ENCODE measurements at places on chromosomes 1 and 21.

DNA sequence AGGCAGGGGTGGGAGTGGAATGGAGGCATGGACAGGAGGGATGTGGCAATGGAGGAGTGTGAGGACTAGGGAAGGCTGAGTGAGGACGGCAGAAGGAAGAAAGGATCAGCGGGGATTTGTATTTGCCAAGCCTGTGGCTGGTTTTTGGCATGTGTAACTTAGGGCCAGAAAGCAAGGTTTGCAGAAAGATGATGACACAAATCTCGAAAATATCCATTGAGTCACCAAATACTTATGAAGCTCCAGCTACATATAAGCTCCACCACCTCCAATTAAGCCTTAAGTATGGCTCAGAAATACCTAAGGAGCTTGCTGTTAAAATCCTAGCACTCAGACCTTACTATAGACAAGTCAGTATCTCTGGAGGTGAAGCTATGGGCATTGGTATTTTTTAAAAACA is 90.1 kb downstream of the OMA1 start:
- no peak for DNase-seq

- no peak for DNase-seq
Measured at GRCh38 chr1:9297831-9298230, 5.1 kb downstream of the SPSB1 start.

DNA sequence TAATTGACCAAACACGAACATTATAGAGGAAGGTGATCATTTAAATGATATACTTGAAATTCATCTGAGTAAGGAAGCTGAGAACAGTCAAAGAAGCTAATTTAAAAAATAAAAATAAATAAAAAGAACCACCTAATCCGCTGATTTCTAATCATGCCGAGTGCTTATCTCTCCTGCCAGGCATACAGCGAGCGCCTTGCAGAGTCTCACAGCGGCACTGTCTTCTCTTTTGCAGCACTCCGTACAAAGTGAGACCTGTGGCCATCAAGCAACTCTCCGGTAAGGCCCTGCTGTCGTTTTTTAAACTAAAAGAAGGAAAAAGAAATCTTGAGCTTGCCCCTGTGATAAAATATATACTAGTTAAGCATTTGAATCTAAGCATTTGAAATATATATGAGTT is 45.3 kb downstream of the PDE9A start:
- DNase-seq = no peak

DNA sequence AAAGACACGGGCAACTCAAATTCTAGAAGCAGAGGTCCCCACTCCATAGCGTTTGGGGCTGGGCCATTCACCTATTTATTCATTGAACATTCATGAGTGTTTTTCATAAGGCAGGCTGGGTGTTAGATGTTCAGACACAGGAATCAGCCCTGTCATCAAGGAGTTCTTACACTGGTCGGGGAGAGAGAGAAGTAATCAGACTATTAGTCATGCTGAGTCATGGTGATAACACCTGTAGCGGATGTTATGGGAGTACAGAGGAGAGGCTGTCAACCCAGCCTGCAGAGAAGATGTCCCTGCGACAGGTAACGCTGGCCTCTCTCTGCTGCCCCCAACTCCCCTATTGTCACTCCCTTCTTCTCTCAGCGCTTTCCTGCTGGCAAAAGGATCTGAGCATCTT is 17.2 kb downstream of the LY9 start:
- no peak for DNase-seq

DNA sequence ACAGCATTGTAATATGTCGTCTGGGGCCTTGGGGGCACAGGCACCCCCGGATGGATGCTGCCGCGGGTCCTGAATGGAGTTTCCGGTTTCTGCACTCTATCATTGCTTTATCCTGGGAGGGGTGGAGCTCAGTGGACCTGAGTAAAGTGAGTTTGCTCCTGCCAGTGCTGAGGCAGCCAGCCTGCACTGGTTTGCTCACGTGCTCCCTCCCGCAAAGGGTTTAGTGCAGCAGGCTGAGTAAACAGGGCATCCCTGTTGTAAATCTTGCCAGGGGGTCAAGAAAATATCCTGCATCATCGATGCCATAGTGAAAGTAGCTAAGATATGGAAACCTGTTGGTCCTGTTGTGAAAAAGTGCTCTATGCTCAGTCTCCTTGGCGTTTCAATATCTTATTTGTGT is 85.6 kb upstream of the BRINP3 start:
- DNase-seq = no peak

DNA sequence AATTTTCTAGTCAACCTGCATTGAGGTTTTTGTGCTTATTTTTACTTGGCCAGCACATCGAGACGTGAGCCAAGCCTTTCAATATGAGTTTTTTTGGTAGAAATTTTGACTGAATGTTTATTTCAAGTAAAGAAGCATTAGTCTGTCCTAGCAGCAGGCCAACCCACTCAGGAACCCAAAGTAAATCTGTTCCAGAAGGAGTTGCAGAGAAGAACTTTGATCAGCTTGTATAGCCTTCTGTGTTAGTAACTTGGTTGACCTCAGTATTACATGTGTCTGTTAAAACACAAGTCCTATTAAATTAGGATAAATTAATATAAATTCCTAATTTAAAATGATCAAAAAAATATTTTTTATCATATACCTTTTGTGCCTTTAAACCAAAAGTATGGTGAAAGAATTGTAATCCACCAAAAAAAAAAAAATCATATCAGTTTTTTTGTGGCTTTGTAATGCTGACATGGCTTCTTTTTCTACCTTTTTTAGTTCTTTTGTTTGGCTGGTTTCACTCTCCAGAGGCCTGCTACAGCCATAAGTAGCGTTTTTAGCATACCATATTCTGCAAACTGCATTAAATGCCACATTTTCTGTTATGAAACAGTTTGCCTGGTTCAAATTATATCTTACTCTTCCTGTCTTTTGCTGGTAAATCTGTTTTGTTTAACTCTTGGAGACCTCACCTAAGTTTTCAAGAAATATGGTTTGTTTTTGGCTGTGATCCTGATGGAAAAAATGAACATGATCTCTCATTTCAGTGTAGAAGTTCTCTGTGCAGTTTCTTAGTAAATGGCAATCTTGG is 39.5 kb downstream of the ATF6 start:
- no peak for DNase-seq

GRCh38 chr1:28122183-28122582 is 33.8 kb upstream of the EYA3 start:
- DNase-seq = no peak

DNA sequence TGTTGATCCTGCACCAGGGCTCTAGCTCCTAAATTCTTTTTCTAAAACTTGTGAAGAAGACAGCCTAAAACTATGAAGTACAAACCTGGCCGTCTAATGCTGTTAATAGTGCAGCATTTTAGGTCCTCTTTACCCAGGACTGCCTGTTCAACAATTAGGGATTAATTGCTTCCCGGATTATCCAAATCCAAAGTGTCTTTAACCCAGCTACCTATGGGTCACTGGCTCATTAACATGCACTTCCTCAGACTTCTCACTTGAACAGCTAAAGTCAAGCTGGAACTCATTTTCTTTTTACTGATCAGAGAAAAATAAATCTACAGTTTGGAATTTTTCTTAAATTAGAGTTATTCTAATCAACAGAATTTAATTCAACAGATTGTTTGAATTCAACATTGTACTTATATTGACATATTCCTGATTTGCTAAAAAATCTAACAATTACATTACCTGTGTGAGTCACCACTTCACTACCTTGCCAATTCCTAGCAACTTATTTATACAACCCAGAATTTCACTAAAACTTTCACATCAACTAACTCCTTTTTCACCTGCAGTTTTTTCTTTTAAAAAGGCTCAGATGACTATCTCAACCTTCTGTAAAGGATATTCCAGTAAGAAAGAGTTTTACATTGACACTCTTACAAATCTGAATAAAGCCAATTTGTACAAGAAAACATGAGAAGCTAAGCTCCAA is 3.3 kb downstream of the HNRNPU start:
- no peak for DNase-seq

DNA sequence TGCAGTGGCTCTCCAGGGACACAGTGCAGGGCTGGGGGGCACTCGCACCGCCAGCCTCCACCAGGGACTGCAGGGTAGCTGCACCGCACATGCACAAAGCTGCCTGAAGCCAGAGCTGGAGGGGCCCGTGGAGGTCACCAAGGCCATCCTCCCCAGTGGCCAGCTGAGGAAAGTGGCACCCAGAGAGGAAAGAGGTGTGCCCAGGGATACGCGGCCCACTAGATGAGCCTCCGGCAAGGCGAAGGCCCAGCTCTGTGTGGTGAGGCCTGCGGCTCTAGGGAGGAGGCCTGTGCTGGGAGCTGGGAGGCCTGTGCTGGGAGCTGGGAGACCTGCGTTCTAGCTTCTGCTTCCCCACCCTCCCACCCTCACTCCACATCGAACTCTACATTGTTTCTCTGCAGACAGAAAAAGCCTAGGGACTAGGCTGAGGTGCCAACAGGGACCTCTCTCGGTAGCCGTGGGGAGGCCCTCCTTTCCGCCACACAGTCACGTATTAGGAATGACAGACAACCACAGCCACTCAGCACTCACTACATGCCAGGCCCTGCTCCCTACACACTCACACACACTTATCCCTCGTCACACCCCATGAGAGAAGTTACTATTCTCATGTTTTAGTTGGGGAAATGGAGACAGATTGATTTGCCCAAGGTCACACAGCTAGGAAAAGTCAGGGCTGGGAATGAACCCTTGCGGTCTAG is 921 bp upstream of the ASCL5 start:
- DNase-seq = no peak

- DNase-seq = no peak
Measured at GRCh38 chr1:156462954-156463795, 37.4 kb downstream of the MEF2D start.

DNA sequence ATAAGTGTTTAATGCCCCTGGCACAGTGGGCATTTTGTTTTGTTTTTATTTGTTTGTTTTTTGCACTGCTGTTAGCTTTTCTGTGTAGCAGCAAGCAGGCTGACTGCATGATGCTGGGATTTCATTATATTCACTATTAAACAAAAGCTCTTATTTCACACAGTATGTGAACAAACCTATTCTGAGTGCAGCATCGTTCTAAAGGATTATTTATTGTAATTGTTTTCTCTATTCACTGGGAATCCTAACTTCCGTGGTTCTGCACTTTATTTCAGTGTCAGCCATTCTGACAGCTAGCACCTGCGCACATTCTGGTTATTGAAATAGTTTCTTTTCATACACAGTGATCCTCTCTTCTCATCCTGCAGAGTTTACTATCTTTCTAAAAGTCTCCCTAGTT is 595.0 kb downstream of the NEGR1 start:
- no peak for DNase-seq

DNA sequence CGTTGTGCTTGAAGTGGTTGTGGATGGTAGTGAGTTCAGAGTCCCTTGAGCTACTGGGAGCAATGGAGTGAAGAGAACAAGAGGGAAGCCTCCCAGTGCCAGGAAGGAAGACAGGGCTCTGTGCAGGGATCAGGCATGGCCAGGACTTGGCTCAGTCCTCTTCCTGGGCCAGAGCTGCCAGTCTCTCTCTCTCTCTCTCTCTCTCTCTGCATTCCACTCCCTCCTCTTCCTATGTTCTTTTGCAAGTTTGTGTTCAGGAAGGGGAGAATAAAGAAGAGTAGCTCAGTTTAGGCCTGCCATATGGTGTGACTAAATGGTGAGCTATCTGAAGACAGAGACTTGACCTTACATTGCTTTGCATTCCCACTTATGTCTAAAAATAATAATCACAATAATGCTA is 20.5 kb upstream of the RPTN start:
- DNase-seq = no peak

GRCh38 chr21:42640486-42640885 is 12.9 kb upstream of the PDE9A start:
- DNase-seq = no peak

DNA sequence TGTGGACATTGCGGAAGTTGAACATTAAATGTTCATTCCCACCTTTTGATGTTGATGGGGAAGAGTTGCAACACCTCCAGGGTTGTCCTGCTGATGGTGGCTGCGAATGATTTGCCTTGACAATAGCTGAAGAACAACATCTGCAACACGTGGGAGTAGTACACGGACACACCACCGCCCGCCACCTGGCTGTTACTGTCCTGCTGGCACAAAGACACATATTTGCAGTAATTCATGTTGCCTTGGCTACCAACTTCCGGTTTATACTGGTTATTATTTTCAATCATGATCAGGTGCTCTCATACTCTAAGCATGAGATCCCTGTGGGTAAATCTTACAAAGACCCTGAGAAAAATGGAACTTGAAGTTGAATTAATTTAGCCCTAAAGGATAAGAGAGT is 55.2 kb downstream of the UBR4 start:
- no peak for DNase-seq

- DNase-seq = no peak
Measured at GRCh38 chr1:171762143-171762563, 19.3 kb upstream of the METTL13 start.

GRCh38 chr21:41596241-41596925 is 88.4 kb upstream of the TMPRSS2 start:
- DNase-seq = no peak

DNA sequence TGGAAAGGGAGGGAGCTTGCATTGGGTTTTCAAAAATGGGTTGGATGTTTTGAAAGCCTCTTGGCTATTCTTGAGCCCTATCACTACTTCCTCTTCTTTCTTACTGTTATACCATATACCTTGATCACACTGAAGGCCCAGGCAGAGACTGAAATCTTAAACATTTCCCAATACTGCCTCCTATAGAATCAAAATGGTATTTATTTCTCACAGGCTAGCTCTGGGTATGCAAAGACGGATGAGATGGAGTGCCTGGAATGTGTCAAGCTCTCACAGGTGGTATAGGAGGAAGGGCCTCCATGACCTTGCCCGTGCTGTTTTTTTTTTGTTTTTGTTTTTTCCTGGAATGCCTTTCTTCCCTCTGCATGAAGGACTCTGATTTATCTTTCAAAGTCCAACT is 268.4 kb upstream of the USP24 start:
- DNase-seq = no peak

DNA sequence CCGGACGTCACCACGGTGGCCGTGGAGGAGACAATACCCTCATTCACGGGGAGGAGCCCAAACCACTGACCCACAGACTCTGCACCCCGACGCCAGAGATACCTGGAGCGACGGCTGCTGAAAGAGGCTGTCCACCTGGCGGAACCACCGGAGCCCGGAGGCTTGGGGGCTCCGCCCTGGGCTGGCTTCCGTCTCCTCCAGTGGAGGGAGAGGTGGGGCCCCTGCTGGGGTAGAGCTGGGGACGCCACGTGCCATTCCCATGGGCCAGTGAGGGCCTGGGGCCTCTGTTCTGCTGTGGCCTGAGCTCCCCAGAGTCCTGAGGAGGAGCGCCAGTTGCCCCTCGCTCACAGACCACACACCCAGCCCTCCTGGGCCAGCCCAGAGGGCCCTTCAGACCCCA is 7.0 kb downstream of the TNFRSF14 start:
- no peak for DNase-seq

- no peak for DNase-seq
Measured at GRCh38 chr1:191695865-191696264, 462.4 kb upstream of the RGS18 start.

GRCh38 chr1:225940385-225941151 is 452 bp downstream of the LEFTY2 start:
- no peak for DNase-seq

GRCh38 chr1:240030236-240030635 is 61.4 kb upstream of the FMN2 start:
- DNase-seq = no peak

DNA sequence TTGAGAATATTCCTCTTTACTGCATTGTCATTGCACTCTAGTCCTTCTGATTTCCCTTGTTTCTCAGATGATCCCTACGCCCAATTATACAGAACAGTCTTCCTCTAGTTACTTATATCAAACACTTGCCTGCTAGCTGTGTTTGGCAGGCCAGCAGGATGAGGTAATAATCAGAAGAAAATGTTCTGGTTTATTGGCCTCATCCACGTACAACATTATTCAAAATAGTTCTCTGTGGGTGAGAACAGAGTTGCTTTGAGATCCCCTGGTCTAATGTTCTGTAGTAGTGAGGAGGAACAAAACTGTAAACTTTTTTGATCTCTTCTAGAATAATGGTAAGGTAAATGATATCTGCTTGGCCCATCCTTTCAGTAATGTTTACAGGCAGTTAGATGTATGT is 22.3 kb upstream of the C1orf105 start:
- no peak for DNase-seq
